ENCODE measurements at places on chromosomes 11 and 22. TPM values are rescaled to one million over a fixed set of nuclear protein-coding genes. Genes with fewer than 3 reads are reported as not detected.

Gene ANO9
- polyA plus RNA-seq, result 114 TPM

Gene TMEM179B
- 58.2 TPM for polyA plus RNA-seq

Gene CCDC87
- 0.23 TPM for polyA plus RNA-seq

Gene SCGB1D2
- polyA plus RNA-seq, result 6.2 TPM

Gene TUG1
- 65.5 TPM for polyA plus RNA-seq

Gene OR4A16
- 0.07 TPM for polyA plus RNA-seq

Gene KCTD14
- polyA plus RNA-seq, result 2.0 TPM

Gene OR2AG1
- polyA plus RNA-seq, result 0.02 TPM

Gene BBOX1
- polyA plus RNA-seq, result 8.5 TPM

Gene POU2AF3
- polyA plus RNA-seq, result 3.5 TPM

Measured in thymus (tissue), 14 donors.